Central memory CD4-positive, alpha-beta T cell (primary cell): ENCODE measurements at places on chromosomes 12 and 14.

DNA sequence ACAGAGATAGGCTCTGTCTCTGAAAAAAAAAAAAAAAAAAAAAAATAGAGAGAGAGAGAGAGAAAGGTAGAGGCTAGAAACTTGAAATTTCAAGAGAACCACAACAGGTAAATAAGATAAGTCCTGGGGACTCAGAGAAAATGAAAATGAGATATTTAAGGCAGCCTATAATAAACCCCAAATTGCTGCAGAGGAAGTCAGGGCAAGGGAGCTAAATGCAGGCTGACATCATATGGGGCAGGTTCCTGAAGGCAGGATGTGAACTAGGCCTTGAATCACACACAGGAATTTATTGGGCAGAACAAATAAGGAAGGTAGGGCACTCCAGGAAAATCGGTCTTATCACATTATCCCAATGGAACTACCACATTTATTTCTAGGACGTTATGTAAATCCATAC lies 54.9 kb upstream of the NUDT4 start:
- DNase-seq = no peak

- DNase-seq = peak; percentile 92
Observed at GRCh38 chr14:50082784-50083466, 33.4 kb downstream of the VCPKMT start.

GRCh38 chr14:24965934-24966578 lies 83.9 kb downstream of the STXBP6 start:
- DNase-seq = no peak

GRCh38 chr12:90836689-90837088 lies 118.3 kb downstream of the CCER1 start:
- no peak for DNase-seq

DNA sequence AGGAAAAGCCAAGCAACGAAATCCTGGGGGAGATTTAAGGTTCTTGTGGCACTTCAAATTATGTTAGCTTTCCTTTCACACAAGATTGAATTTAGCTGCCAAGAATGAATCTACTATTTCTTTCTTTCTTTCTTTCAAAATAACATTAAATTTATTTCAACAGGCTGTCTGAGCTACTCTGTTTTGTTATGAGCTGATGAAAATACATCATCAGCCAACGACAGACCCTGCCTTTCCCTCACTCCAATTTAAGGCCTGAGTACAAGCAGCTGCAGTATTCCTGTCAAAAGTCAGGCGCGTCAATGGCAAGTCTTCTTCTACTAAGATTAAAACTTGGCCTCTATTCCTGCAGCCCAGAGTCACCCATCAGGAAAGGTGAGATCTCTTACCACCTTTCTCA lies 347.7 kb upstream of the FLRT2 start:
- no peak for DNase-seq

GRCh38 chr14:76698191-76698590 lies 63.1 kb upstream of the VASH1 start:
- DNase-seq = no peak

DNA sequence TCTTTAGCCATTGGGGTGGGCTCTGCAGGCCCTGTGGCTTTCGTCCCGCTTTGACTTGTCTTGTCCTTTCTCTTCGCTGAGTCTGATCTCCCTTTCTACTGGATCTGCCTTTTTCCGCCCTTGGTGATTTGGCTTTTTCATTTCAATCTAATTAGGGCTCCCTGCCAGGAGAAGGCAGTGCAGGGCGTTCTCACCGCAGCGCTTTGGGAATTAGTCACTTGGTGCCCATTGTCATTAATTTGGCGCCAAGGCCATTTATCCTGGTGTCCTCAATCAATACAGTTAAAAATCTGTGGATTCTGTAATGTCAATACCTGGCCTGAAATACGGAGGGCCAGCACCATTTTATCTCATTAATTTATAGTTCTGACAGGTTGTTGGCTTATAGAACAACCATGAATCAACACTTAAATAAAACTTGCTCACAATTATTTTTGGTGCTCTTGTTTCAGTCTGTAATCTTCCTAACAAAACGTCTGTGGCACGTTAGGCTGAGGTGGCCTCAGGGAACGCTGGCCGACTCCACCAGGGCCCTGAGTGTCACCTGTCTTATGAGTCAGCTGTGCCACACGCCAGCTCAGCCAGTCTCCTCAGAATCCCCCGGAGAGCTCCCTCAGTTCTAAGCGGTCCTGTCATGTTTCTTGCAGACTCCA lies 115.7 kb downstream of the BEGAIN start:
- no peak for DNase-seq

DNA sequence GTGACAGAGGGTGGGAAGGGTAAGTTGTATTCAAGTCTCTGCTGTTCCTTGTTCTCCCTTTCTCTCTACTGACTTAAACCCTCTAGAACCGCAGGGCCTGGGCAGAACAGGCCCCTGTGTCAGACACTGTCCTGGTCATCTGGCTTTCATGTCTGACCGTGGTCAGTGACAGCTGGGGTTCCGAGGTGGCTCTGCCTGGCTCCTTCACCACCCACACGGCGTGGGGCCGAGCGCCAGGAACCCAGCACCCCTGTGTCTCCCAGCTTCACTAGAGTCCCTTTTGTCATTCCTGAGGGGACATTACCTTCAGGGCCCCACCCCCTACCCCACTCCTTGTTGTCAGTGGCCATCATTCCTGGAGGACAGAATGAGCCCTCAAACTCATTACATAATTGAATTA lies 168.9 kb downstream of the ADGRD1 start:
- DNase-seq = no peak

DNA sequence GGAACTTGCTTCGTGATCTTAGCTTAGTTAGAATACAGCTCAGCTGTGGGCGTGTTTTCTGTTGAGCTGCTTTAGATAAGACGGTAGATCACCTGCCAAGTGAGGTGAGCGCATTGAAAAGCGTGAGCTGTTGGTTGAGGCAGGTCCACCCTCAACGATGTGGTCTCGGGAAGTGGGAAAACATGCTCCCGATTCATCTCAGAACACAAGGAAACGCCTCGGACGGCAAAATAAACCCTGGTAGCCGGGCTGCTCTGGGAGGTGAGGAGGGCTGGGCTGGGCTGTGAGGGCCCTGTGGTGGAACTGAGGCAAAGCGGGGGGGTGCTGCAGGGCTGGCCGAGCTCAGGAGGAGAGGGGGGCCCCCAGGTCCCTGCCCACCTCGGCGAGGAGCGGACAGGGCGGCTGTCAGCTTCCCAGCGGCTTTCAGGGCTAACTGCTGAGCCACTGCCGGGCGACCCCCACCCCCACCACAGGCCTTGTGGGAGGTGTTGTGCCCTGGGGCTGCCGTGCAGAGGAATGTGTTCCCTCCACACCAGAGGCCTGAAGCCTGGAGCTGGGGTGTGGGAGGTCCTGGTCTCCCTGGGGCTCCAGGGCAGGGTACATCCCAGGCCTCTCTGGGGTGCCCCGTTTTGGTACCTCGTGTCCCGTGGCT lies 30.7 kb downstream of the NOC4L start:
- DNase-seq = no peak

DNA sequence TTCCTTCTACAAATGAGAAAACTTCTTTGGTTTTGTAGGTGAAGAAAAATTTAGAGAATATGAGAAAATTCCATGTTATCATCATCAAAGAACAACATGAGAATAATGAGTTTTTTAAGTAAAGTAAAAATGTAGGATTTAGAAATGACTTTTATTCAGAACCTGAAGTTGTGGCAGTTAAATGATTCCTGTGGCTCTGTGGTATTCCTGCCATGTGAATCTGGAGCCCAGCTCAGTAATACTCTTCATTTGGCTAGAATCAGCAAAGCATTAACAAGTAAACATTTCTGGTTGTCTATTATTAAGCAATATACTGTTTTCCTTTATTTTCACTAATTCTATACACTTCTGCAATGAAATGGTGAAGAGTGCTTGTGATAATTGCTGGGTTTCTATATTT lies 95.6 kb upstream of the E2F7 start:
- DNase-seq = no peak

- no peak for DNase-seq
Observed at GRCh38 chr12:132622437-132623071, 4.0 kb downstream of the P2RX2 start.

- DNase-seq = no peak
Observed at GRCh38 chr12:52005218-52005902, 1.4 kb upstream of the TAMALIN start.

- no peak for DNase-seq
Observed at GRCh38 chr12:67928621-67929383, 60.4 kb upstream of the IFNG-AS1 start.

GRCh38 chr12:27550653-27550975 lies 26.6 kb downstream of the PPFIBP1 start:
- DNase-seq = no peak

DNA sequence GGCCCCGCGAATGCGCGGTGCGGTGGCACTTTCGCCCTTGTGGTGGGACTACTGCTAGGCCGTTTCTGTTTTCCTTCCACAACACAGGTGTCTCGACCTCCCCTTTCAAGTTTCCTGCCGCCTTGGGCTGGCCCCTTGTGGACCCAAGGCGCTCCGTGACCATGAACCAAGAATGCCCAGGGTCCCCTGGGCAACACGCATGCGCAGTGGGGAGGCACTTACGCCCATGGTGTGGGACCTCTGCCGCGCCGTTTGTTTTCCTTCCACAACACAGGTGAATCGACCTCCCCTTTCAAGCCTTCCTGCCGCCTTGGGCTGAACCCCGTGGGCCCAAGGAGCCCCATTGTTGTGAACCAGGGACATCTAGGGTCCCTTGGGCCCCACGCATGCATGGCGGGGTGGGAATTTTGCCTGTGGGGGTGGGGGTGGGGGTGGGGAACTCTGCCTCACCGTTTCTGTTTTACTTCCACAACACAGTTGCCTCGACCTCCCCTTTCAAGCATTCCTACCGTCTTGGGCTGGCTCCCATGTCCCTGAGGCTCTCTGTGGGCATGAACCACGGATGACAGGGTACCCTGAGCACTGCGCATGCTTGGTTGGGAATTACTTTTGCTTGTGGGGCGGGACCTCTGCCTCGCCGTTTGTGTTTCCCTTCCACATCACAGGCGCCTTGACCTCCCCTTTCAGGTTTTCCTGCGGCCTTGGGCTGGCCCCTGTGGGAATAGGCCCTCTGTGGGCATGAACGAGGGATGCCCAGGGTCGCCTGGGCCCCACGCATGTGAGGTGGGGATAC lies 355.1 kb downstream of the ALG10 start:
- no peak for DNase-seq

DNA sequence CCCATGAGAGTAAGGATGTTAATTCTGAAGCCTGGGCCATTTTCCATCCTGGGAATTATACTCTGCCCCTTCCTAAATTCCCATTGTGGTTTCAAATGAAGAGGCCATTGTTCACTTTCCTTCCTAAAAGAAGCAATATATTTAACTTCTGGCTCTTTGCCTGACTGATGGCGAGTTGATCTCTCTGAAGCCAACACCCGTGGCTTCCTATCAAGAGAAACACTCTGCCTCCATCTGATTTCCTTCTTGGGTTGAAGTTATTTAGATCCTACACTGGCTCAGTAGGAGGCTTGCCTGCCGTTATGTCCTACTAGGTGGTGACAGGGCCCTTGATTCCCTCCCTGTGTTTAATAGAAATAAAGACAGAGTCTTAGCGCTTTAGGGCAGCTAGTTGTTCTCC lies 97.4 kb downstream of the PRKCH start:
- no peak for DNase-seq

GRCh38 chr12:55963760-55964159 lies 2.1 kb downstream of the PMEL start:
- DNase-seq = no peak

GRCh38 chr12:27303139-27304111 lies 29.2 kb upstream of the BMAL2 start:
- DNase-seq = no peak

GRCh38 chr12:76688631-76689030 lies 75.3 kb upstream of the ZDHHC17 start:
- DNase-seq = no peak

- DNase-seq = no peak
Observed at GRCh38 chr14:77217551-77217950, 36.0 kb downstream of the TMEM63C start.

DNA sequence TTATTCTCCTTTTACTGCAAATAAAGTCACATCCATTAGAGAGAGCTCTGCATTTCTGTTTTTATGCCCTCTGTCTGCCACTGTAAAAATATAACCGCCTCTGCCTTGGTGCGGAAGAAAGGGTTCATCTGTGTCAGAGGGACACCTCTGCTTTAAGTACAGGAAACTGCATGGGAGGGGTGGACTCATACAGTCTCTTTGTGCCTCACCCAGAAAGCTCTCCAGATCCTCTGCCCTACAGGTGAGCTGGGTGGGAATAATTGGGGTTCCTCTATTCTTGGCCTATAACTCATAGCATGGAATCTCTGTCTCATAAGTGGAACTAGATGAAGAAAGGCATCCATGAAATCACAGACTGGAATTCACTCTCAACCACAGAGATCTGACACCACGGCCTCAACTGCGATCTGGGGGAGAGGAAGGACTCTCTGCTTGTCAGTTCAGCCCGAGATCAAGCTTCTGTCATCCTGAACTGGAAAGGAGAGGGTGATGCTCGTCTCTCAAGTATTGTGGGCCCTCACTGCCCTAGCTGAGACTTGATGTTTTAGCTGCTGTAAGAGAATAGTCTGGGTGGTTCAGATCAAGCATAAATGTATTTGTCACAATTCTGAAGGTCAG lies 702.3 kb downstream of the TMEM121 start:
- peak; percentile 50 for DNase-seq

- DNase-seq = no peak
Observed at GRCh38 chr12:87020071-87020470, 763.9 kb upstream of the MGAT4C start.

DNA sequence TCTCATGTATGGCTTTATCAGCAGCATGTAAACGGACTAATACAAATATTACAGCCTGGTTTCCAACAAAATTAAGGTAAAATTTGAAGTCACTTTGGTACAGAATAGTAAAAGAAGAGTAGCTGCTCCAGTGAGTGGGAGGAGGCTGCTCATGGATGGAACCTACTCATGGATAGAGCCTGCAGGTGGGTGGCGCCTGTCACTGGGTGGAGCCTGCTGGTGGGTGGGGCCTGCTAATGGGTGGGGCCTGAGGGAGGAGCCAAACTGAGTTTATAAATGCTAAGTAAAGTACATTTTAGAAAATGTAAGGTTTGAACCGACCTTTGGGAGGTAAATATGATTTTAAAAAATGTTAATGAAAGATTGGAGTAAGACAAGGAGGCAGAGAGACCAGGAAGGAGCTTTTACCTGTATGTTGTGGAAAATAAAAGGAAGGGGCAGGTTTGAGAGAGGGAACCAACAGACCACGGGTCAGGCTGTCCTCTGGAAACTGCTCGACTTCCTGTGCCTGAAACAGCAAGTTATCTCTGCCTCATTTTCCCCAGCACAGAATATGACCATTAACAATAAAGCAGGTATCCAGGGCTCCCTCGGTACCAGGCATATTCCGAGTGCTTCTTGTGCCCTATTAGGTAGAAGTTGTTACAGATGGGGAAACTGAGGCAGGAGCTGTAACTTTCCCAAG lies 55.9 kb upstream of the SEL1L start:
- DNase-seq = no peak
